ENCODE measurements at places on chromosomes 2 and 18.

- DNase-seq: no peak
Measured at GRCh38 chr2:167509586-167509985, 621.3 kb downstream of the XIRP2 start.

GRCh38 chr18:907115-907884, 2.6 kb downstream of the ADCYAP1 start:
- DNase-seq: no peak

DNA sequence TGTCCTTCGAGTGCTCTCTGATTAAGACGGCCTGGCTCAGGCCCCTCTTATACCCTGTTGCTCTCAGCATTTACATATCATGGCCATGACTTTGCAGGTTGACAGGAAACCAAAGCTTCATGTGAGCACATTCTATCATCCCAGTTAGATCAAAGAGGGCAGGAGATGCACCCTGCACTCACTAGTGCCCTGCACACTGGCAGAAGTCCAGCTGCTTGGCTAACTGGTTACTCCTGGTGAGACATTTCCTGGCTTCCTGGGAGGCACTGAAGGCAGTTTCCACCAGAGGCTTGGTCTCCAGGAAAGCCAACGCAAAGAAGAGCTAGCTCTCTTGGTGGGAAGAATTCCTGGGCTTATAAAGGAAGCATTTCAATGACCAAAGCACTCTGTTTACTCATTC, 66.3 kb downstream of the LIPG start:
- no peak for DNase-seq

DNA sequence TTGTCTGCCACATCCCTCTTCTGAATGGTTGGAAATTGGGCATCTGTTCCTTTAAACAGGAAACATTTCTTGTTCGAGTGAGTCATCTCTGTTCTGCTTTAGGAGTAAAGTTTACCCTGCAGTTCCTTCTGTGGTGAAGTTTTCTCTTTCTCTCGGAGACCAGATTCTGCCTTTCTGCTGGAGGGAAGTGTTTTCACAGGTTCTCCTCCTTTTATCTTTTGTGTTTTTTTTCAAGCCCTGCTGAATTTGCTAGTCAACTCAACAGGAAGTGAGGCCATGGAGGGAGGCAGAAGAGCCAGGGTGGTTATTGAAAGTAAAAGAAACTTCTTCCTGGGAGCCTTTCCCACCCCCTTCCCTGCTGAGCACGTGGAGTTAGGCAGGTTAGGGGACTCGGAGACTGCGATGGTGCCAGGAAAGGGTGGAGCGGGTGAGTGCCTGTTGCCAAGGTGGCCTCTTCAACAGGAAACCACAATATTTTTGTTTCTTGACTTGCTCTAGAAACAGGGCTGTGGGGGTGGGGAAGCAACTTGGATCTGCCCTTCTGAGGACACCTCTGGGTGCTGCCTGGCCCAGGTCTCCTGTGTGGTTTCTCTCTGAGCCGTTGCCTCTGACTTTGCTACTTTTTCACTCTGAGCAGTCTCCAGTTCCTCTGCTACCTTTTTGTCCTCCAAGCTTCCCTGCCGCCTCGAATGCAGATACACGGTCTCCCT, 2.2 kb upstream of the CASP8 start:
- no peak for DNase-seq

DNA sequence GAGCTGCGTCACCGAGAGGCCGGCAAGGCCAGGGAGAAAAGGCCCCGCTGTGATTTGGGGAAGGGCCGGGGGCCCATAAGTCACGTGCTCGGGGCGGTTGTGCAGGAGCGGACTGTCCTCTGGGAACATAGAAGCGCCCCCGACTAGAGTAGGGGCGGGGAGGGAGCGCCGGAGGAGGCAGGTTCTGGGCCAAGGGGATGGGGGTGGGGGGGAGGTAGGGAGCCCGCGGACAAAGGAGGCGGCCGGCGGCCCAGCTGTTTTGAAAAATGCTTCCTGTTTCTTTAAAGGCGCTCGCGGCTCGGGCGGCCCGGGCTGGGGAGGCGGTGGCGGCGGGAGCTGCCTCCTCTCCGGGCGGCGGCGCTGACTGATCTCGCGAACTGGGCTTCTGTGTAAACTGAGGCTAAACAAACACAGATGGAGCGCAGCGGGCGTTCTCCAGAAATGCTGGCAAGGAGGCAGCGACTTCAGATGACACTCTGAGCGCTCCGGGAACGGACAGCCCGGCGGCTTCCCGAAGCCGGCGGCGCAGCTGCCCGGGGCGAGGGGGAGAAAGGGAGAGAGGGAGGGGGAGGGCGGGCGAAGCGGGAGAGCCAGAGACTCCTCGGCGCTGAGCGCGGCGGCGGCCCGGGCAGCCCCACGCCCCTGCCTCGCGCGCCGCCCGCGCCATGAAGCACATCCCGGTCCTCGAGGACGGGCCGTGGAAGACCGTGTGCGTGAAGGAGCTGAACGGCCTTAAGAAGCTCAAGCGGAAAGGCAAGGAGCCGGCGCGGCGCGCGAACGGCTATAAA, at the start of gene ATOH8:
ATOH8 (plus strand) TSS at position 467 of the 788 bp plus-strand sequence; CDS start at position 666, 199 bp downstream.
- DNase-seq: no peak

DNA sequence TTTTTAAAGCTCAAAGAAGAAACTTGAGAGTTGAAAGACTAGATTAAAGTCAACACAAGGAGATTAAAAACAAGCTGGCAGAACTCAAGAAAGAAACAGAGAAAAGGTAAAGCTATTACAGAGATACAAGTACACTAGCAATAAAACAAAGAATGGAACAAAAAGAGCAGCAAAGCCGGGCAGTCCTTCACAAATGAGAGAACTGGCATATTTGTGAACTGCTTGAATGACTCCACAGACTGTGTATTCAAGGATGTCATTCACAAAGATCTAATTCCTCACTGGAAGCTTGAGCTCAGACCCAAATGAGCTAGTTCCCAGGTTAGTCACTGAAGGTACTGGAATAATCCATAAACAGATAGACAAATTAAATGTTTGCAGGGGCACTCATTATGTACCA, 318.0 kb downstream of the MYCN start:
- DNase-seq: no peak

DNA sequence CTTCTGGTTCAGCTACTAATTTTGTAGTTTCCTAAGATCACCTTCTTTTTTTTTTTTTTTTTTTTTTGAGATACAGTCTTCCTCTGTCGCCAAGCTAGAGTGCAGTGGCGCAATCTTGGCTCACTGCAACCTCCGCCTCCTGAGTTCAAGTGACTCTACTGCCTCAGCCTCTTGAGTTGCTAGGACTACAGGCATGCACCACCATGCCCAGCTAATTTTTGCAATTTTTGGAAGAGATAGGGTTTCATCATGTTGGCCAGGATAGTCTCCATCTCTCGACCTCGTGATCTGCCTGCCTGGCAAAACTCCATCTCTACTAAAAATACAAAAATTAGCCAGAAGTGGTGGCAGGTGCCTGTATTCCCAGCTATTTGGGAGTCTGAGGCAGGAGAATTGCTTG, 301.5 kb upstream of the TFPI start:
- DNase-seq: no peak

DNA sequence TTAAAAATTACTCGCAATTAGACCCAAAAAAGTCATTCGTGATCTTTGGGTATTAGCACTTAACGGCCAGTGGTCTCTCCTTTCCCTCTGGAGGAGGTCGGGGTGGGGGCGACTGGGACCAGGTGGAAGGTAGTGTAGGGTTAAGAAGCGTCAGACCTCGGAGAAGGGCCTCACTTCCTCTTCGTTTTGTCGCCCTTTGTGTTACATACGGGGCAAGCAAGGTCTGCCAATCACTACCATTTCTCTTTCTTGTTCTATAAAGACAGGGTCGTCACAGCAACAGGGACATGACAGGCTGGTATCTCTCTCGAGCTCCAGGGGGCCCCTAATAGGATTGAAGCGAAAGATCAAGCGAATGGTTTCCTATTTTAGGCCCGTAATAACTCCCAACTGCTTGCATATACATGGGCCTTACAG, 136.6 kb downstream of the INSIG2 start:
- no peak for DNase-seq

GRCh38 chr18:11304928-11305327, 155.6 kb upstream of the PIEZO2 start:
- DNase-seq: no peak
